ENCODE measurements at places on chromosomes 13 and 19. TPM values are rescaled to one million over a fixed set of nuclear protein-coding genes. Genes with fewer than 3 reads are reported as not detected.
A peak's percentile ranks its signal among the peaks of the same experiment; 100 is the strongest.

- H3K27me3 ChIP-seq, result no peaks in the 10 kb centered on the region
- DNase-seq, result no peak
- H3K36me3 ChIP-seq, result no peaks in the 10 kb centered on the region
- H3K4me1 ChIP-seq, result no peaks in the 10 kb centered on the region
- no peak overlapping the region for H3K4me3 ChIP-seq
Measured at GRCh38 chr19:10142701-10143375, 23.1 kb upstream of the EIF3G start.

GRCh38 chr13:95269756-95270155 is 31.5 kb downstream of the ABCC4 start:
- no peak overlapping the region for H3K4me3 ChIP-seq
- H3K4me1 ChIP-seq, result peaks cover 45% of the 10 kb centered on the region
- H3K27ac ChIP-seq, result peak overlapping the region; percentile 10
- no peaks in the 10 kb centered on the region for H3K27me3 ChIP-seq
- H3K36me3 ChIP-seq, result no peaks in the 10 kb centered on the region

- no peaks in the 10 kb centered on the region for H3K27me3 ChIP-seq
- DNase-seq, result no peak
- H3K4me1 ChIP-seq, result no peaks in the 10 kb centered on the region
- no peaks in the 10 kb centered on the region for H3K36me3 ChIP-seq
- no peak overlapping the region for H3K27ac ChIP-seq
- H3K4me3 ChIP-seq, result no peak overlapping the region
Measured at GRCh38 chr13:106047859-106048258, 487.6 kb downstream of the EFNB2 start.

GRCh38 chr13:77979721-77980385 is 61.2 kb upstream of the EDNRB start:
- no peaks in the 10 kb centered on the region for H3K4me1 ChIP-seq
- no peak overlapping the region for H3K4me3 ChIP-seq
- no peaks in the 10 kb centered on the region for H3K36me3 ChIP-seq
- no peak for DNase-seq
- H3K27ac ChIP-seq, result no peak overlapping the region
- no peaks in the 10 kb centered on the region for H3K27me3 ChIP-seq

DNA sequence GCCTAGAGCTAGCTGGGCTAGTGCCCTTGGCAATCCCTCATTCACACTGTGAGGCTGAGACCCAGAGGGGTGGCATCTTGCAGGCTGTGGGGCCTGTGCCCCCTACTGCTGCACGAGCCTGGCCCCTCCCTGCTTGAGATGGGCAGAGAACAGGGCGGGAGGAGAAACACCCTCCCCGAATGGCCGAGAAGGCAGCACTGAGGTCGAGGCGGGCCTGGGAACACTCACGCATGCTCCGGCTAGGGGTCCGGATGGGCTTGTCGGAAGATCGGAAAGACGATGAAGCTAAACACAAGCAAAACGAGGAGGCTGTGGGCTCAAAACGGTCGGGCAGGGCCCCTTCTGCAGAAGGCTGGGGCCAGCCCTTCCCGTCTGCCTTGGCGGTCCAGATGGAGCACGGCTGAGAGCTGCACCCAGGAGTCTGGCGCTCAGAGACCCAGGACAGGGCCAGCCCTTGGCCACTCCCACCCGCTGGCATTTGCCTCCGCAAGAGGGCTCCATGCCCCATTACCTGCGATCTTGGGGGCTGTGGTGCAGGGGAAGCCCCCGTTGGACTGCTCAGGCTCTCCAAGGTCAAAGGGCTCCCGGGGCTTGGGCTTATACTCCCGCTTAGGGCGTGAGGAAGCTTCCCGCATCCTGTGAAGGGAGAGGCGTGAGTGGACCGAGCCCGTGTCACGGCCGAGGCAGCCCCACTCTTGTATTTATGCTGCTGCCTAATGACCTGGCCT is 18.9 kb downstream of the MPND start:
- H3K4me1 ChIP-seq, result peaks cover 20% of the 10 kb centered on the region
- no peaks in the 10 kb centered on the region for H3K27me3 ChIP-seq
- peak overlapping the region; percentile 75 for H3K27ac ChIP-seq

DNA sequence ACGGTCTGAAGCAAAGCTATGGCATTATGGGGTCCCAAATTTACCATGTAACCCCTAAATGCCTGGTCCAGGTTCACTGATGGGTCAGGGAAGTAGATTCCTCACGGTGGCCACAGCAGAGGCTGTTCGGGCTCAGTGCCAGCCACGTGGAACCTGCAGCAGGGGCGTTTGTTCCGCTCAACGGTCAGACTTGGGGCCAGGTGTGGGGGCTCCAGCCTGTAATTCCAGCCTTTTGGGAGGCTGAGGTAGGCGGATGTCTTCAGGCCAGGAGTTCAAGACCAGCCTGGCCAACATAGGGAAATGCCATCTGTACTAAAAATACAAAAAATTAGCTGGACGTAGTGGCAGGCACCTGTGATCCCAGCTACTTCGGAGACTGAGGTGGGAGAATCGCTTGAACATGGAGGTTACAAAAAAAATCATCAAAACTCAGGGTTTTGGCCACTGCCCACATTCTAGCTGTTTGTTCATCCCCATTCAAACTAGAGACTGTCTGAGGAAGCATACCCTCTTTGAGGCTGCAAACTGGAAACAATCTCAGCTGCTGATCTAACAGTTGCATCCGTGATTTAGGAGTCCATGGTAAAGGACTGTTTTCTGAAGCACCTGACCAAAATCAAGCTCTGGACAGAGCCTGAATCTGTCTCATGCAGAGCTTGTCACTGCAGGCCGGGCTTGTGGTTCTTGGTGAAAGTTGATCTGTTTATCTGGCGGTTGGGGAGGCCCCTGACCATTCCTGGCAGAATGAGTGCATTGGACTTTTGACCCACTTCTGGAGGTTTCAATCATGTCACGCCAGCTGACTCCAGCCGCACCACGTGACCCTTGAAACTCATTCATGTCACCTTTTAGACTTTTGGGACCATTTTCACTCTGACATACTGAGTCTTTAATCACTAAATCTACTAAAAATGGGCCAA is 30.2 kb upstream of the ZNF331 start:
- H3K4me3 ChIP-seq, result no peak overlapping the region
- no peaks in the 10 kb centered on the region for H3K36me3 ChIP-seq
- peak; percentile 84 for DNase-seq

- H3K27me3 ChIP-seq, result no peaks in the 10 kb centered on the region
- H3K36me3 ChIP-seq, result no peaks in the 10 kb centered on the region
- no peak overlapping the region for H3K27ac ChIP-seq
Measured at GRCh38 chr19:12921047-12921446, 2.0 kb upstream of the SYCE2 start.

GRCh38 chr19:35442091-35442490 is 6.0 kb upstream of the FFAR2 start:
- H3K27me3 ChIP-seq, result no peaks in the 10 kb centered on the region
- H3K4me3 ChIP-seq, result no peak overlapping the region
- no peaks in the 10 kb centered on the region for H3K36me3 ChIP-seq
- peak overlapping the region; percentile 63 for H3K27ac ChIP-seq
- H3K4me1 ChIP-seq, result peaks cover 7% of the 10 kb centered on the region

DNA sequence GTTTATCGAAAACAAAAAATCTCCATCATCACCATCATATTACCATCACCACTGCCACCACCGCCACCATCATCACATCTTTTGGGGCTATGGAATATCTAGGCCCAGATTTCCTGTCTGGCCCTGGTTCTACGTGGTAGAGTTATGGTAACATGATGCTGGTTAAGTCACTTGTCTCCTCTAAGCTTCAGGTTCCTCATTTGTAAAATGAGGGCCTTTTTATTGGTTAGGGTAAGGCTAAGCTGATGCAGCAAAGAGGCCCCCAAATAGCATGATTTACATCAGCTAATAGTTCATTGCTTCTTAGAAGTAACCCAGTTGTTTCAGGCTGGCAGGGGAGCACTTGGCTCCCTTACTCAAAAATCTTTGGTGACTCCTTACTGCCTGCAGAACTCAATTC is 37.9 kb downstream of the PCDH8 start:
- no peak overlapping the region for H3K27ac ChIP-seq
- no peaks in the 10 kb centered on the region for H3K27me3 ChIP-seq
- H3K36me3 ChIP-seq, result no peaks in the 10 kb centered on the region
- DNase-seq, result no peak

DNA sequence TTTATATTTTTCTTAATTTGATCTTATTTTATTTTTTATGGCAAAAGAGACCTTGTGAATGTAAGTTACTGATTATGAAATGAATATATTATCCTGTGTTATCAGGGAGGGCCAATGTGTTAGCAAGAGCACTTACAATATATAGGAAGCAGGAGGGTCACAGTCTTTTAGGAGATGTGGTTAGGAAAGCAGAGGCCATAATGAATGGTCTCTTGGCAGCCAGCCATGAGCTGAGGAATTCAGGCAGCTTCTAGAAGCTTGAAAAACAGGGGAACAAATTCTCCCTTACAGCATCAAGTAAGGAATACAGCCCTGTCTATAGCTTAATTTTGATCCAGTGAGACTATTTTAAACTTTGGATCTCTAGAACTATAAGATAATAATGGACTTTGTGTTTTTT is 2374.6 kb downstream of the PCDH9 start:
- H3K36me3 ChIP-seq, result no peaks in the 10 kb centered on the region
- no peaks in the 10 kb centered on the region for H3K4me1 ChIP-seq
- H3K27ac ChIP-seq, result no peak overlapping the region
- peak; percentile 13 for DNase-seq
- no peaks in the 10 kb centered on the region for H3K27me3 ChIP-seq

- DNase-seq, result no peak
- H3K27ac ChIP-seq, result no peak overlapping the region
- no peaks in the 10 kb centered on the region for H3K27me3 ChIP-seq
Measured at GRCh38 chr19:56978023-56978565, 137.6 kb upstream of the PEG3 start.

GRCh38 chr13:35597451-35597850 is 121.0 kb upstream of the MAB21L1 start:
- H3K27ac ChIP-seq, result no peak overlapping the region
- H3K4me3 ChIP-seq, result no peak overlapping the region
- no peak for DNase-seq
- H3K4me1 ChIP-seq, result peaks cover 8% of the 10 kb centered on the region
- no peaks in the 10 kb centered on the region for H3K36me3 ChIP-seq

The TEAD2 gene
- 42.2 TPM for total RNA-seq

The SIAH3 gene
- total RNA-seq, result 0.04 TPM

The SLC7A10 gene
- total RNA-seq, result 4.5 TPM

The ADGRE2 gene
- total RNA-seq, result 0.57 TPM

Data from hepatocyte (in vitro differentiated cells).